ENCODE measurements at places on chromosomes 2 and 18. TPM values are rescaled to one million over a fixed set of nuclear protein-coding genes. Genes with fewer than 3 reads are reported as not detected.

The CDKL4 gene
- 4.1 TPM for total RNA-seq

The KCNE4 gene
- total RNA-seq, result 0.54 TPM

The MSH6 gene
- 14.1 TPM for total RNA-seq

The LTBP1 gene
- 23.1 TPM for total RNA-seq

The FMNL2 gene
- 7.5 TPM for total RNA-seq

The CROCC2 gene
- 0.27 TPM for total RNA-seq

DNA sequence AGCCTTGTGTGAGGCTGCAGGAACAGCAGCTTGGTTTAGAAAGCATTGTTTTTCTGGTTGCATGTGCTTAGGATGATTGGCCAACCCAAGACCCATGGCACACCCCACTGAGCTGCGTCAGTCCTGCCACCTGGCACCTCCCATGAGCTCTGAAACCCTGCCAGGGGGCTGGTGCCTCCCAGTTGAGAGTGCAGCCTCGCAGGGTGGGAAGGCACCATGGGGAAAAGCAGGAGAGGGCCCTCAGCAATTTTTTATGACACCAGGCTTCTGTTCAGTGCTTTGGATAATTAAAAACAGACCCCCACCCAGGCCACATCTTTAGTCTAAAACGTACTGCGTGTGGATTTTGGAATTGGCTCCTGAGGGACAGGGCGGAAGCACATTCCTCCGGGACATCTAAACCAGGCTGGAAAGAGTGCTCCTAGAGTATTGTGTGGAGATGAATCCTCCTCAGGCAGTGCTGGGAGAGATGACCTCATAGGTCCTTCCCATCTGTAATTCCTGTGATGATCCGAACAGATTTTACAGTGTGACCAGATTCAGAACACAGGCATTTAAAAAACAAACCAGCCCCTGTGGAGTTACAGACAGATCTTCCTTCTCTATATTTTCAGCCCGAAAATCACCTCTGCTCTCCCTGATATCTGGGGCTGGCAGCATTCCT, 438.3 kb downstream of the ZNF521 start:
- H3K36me3 ChIP-seq, result no peaks in the 10 kb centered on the region
- H3K4me3 ChIP-seq, result no peak overlapping the region
- no peaks in the 10 kb centered on the region for H3K4me1 ChIP-seq
- no peaks in the 10 kb centered on the region for H3K27me3 ChIP-seq
- no peak for DNase-seq
